ENCODE measurements at places on chromosomes 7 and 10. TPM values are rescaled to one million over a fixed set of nuclear protein-coding genes. Genes with fewer than 3 reads are reported as not detected.

GRCh38 chr7:94368371-94368791, 26.3 kb upstream of the COL1A2 start:
- ATAC-seq: no peak

DNA sequence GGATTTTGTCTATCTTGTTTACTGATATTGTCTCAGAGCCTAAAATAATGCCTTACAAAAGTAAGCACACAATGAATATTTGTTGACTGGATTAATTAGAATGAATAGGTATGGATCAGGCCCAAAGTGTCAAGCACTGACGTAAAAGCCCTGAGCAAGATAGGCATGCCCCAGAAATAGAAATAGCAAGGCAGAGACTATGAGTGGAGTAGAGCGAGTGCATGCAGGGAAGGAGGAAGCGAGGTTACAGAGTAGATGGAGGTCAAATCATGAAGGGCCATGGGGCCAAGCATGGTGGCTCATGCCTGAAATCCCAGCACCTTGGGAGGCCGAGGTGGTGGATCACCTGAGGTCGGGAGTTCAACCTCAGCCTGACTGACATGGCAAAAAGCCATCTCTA, 51.6 kb upstream of the SFTPD start:
- ATAC-seq: no peak

DNA sequence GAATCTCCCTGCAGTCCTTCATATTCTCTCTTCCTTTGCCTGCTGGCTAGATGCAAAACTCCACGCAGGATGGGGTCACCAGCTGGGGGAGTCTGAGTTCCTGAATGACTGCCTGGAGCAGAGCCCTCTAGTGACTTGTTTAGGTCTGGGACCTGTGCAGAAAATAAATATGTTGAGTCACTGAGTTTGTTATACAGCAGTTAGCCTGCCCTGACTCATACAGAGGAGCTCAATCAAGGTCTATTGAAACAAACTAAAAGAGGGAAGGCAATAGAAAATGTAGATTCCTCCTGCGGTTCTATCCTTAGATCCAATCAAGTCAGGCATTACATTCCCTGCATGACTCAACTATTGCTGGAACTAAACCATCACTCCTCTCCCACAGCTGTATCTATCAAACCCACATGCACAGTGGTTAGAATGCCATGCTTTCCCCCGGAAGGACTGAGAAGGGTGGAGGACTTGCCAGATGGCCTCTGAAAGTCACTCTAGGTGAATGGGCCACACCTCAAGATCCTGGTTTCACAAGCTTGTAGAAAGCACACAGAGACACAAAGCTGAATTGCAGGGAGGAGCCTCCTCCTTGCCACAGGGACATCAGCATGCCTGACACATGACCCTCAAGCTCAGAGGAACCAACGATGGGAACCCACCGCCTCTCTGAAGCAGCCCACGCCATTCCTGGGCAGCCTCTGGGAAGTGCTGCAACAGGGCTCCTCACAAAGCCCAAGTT, 73.9 kb downstream of the SH3PXD2A start:
- ATAC-seq: peak; percentile 79

DNA sequence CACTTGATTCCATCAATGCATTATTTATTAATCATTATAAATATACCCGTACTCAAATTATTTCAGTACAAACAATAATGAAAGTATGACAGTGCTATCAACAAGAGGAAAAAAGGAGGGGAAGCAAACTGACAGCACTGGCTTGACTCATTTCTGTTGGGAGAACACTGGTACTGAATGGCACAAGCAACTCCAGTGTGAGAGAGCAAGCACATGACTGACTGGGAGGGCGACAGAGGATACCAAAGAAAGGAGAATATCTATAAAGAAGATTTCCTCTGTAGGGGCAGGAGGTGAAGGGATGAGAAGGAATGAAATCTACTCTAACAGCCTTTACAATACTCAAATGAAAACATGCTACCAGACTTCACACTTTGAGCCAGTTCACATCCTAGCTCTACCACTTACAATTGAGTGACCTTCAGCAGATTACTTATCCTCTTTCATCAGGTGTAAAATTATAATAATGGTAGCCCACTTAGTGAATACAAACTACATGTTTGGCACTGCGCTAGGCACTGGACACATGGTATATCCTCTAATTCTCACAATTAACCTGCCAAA, 1.5 kb downstream of the USP54 start:
- no peak for ATAC-seq

DNA sequence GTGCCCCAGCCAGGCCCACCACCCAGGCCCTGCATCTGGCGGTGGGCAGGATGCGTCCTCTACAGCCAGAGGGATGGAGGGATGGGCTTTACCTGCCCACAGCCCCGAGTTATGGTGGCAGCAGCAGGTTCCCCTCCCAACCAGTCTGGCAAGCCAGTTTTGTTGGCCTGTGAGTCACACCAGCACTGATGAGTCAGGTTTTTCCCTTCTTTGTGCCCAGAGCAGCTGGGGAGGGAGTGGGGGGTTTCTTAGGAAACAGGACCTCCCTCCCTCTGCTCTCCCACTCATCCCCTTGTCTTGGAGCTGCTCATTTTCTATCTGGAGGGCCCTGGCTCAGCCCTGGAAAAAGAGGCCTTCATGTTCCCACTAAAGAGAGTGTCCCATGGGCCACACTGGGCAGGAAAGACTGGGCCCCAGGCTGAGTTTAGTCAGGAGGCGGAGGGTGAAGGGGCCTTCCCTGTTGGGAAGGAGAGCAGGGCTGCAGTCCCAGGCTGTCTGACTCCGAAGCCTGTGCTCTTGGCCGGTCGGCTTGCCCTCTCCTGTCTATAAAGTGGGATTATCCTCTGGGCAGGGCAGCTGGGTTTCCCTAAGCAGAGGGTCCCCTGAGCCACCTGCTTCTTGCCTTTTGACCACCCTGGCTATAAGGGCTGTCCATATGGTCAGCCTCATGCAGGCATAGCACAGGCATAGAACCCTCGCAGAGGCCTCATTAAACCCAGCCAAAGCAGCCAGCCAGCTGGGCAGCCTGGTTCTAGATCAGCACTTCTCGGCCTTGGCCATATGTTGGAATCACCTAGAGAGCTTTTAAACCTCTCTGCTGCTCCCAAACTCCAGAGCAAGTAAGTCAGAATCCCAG, 30.2 kb upstream of the ANKRD2 start:
- ATAC-seq: peak; percentile 71

- no peak for ATAC-seq
Measured at GRCh38 chr7:15463801-15464666, 97.8 kb downstream of the AGMO start.

MACC1 gene
- total RNA-seq: 2.5 TPM

GRCh38 chr7:25544254-25544653, 316.0 kb upstream of the NPVF start:
- ATAC-seq: no peak

- no peak for ATAC-seq
Measured at GRCh38 chr10:10846504-10846900, 171.2 kb upstream of the CELF2 start.

DNA sequence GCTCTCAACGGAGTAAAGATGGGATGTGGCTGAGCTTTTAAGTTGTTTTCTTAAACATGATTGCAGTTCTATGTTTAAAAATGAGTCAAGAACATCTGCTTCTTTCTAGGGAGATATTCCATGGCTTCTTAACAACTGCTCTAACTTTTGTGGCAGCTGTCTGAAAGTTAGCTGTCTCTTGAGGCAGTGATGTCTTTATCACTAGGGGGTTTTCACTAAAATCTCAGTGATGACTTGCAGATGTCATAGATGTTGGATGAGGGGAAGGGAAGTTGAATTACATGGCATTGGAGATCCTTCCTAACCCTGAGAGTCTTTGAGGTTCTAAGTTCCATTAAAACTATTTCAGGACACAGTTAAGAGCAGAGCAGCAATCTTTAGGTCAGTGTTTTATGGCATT, 43.5 kb downstream of the PRKG1 start:
- no peak for ATAC-seq

SEMA3A gene
- total RNA-seq: not detected

DNA sequence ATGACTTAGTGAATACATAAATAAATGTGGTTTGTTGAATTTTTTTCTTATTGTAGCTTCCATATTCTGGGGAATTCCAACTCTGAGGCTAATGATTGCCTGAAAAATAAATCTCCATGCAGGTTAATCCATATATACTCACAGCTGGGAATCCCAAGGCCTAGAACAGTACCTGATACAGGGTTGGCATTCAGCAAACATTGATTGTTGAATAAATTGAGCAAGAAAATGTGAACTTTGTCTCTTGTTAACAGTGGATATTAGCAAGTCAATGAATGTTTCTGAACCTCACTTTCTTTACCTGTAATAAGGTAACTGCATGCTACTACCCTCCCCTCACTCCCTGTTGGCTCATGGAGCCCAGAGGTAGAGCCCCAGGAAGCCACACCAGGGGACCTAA, 253.6 kb upstream of the AOAH start:
- ATAC-seq: no peak

DNA sequence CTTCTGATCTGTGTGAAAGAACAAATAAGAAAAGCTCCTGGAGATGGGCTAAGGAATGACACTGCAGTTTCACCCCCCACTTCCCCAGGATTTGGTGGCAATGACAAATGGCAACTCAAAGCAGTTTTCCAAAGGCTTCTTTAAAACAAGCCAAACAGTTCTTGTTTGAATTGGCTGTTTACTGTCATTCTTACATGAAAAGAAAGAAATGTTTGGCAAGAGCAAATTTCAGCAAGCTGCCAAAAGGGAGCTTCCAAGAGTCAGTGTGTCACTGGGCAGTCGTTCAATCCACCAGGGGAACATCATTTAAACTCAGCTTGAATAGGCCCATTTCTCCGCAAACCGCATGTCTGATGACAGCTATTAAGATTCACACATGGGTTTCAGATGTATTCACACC, 119.0 kb upstream of the RHOBTB1 start:
- ATAC-seq: no peak

DNA sequence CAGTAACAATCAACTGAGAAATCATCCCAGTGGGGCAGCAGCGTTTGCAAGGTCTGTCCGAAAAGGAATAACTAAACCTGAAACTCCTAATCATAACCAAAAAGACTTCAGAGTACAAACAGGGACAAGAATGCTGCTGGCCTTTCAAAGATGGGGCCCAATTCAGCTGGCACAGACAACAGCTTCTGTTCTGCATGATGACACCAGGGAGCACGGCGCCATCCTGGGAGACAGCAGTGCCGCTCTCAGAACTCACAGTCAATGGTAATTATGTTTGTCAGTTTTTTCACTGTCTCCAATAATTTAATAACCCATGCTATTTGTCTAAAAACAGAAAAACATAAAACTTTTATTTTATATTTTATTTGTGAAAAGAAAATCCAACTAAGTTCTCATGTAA, 90.0 kb downstream of the LARP4B start:
- ATAC-seq: no peak

DNA sequence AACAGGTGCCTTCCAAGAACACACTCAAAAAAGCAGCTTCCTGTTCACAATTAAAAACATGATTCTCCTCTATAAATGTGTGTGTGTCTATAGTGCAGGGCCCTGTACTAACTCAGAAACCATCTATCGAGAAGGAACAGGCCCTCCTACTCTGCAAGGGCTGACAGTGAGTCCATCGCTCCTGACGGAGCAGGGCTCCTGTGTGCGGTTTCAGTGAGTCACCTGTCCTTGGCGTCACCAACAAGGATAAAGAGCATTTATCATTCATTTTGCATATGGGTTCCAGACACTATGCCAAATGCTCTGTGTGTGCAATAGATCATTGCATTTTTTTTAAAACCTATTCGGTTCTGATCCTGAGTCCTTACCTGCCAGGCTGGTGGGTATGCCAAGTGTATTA, 63.7 kb downstream of the TACC2 start:
- no peak for ATAC-seq

GRCh38 chr7:128021366-128021765, 9.9 kb downstream of the LRRC4 start:
- peak; percentile 56 for ATAC-seq

- ATAC-seq: no peak
Measured at GRCh38 chr10:97307866-97308780, 10.9 kb upstream of the FRAT1 start.

TEX36 gene
- not detected for total RNA-seq

HABP2 gene
- total RNA-seq: not detected

NDUFA5 gene
- 54.0 TPM for total RNA-seq

ATP6V1F gene
- total RNA-seq: 69.9 TPM

GRCh38 chr10:125071008-125071407, 89.4 kb downstream of the CTBP2 start:
- no peak for ATAC-seq

GRCh38 chr10:133166828-133167692, 7.0 kb downstream of the KNDC1 start:
- ATAC-seq: no peak

GRCh38 chr7:91435381-91436059, 171.3 kb downstream of the FZD1 start:
- ATAC-seq: no peak

All from activated T-helper 17 cell treated with anti-CD3 and anti-CD28 coated beads, Interleukin-2, amount 50 U/mL, for 72 hours (primary cell).